Chondrocyte (in vitro differentiated cells): ENCODE measurements at places on chromosomes 13 and 19. TPM values are rescaled to one million over a fixed set of nuclear protein-coding genes. Genes with fewer than 3 reads are reported as not detected.

GRCh38 chr13:57633950-57634838 is 2.6 kb downstream of the PCDH17 start:
- DNase-seq = peak; percentile 86

- no peak for DNase-seq
Measured at GRCh38 chr13:64993514-64994164, 2236.5 kb downstream of the PCDH9 start.

DNA sequence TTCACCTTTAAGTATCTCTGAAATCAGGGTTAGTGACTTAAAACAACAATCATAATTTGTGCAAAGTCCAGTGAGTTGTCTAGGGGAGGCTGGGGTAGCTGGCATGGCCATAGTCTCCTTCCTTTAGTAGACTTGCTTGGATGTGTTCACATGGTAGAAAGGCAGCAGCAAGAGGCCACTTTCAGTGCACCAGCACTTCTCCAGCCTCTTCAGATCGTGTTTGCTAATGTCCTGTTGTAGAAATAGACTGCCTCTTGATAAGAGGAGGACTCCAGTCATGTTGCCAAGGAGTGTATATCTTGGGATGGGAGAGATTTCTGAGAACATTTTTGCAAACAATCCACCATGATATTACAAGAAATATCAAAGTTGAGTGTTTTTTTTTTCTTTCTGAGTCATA is 22.9 kb downstream of the WDFY2 start:
- no peak for DNase-seq

- DNase-seq = no peak
Measured at GRCh38 chr13:87754097-87754496, 82.9 kb downstream of the SLITRK5 start.

- DNase-seq = no peak
Measured at GRCh38 chr13:32445461-32445860, 17.5 kb upstream of the N4BP2L1 start.

DNA sequence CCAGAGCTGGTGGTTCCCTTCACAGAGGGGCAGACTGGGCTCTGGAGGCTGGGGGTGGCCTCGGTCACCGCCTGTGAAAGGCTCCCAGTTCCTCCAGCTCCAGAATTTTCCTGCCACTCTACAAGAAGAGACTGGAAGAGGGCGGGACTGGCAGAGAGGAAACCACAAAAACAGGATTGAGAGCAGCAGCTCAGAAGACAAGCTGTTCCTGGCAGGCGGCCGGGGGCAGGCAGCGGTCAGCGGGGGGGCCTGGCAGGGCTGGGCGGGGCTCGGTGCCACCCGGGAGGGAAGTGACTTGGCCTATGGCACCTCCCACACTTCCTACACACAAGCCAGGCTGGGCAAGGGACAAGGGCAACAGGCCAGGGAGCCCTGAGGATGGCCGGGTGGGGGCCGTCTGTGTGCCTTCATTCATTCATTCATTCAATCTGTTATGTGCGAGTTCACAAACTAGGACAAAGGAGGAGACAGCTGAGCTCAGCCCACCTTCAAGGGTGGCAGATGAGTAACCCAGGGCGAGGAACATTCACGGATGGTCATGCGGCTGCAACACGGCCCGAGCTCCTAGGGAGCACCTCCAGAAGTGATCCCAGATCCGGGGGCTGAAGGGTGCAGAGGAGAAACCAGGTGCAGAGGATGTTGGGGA is 16.9 kb upstream of the BTBD2 start:
- peak; percentile 97 for DNase-seq

SIGLEC12 gene
- total RNA-seq = not detected in 3 replicates

KLK12 gene
- total RNA-seq = not detected in 3 replicates

KCNC3 gene
- 4.9 to 9.3 TPM (median 8.9 TPM) in 3 replicates for total RNA-seq

IRF2BP1 gene
- 24.9 to 30.5 TPM (median 28.6 TPM) in 3 replicates for total RNA-seq
